Transverse colon (tissue), 4 donors: ENCODE measurements at places on chromosomes 16 and 17. TPM values are rescaled to one million over a fixed set of nuclear protein-coding genes. Genes with fewer than 3 reads are reported as not detected.

The FOXC2 gene
- not detected for total RNA-seq

The MT1F gene
- total RNA-seq, result 54.5 TPM

The TBC1D3G gene
- total RNA-seq, result 5.6 TPM

GRCh38 chr17:51668155-51668962 lies 408.0 kb downstream of the UTP18 start:
- no peak overlapping the region for H3K27ac ChIP-seq
- DNase-seq, result no peak
- H3K36me3 ChIP-seq, result no peaks in the 10 kb centered on the region
- no peaks in the 10 kb centered on the region for H3K27me3 ChIP-seq
- no peaks in the 10 kb centered on the region for H3K4me1 ChIP-seq
- no peak overlapping the region for H3K4me3 ChIP-seq

DNA sequence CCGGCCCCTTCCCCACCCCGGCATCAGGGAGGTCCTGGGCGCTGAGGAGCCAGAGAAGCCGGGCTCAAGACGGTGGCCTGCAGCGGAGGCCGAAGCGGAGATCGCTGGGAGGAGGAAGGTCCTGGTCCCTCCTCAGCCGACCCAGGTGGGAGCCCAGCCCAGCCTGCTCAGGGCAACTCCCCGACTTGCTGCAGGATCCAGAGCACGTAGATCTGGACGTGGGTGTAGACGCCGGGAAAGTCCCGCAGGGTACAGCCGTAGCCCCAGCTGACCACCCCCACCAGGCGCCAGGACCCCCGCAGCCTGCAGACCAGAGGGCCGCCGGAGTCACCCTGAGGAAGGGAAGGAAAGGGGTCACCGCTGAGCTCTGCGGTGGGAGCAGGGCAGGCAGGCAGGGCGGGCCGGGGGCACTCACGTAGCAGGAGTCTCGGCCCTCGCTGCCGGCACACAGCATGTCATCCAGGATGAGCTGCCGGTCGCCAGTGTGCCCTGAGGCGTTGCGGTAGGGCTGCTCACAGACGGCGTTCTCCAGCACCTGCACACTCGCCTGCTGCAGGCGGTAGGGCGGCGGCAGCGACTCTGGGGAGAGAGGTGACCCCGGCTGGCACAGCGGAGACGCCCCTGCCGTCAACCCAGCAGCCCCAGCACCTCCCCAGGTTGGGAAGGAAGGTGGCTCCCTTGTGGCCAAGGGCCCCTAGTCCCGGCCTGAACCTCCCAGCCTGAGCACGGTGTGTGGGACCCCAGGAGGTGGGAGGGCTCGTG lies 5.4 kb downstream of the TPSD1 start:
- H3K4me1 ChIP-seq, result peaks cover 4% of the 10 kb centered on the region
- peaks cover 54% of the 10 kb centered on the region for H3K27me3 ChIP-seq
- H3K4me3 ChIP-seq, result no peak overlapping the region
- no peak overlapping the region for H3K27ac ChIP-seq
- no peaks in the 10 kb centered on the region for H3K36me3 ChIP-seq
- DNase-seq, result no peak

DNA sequence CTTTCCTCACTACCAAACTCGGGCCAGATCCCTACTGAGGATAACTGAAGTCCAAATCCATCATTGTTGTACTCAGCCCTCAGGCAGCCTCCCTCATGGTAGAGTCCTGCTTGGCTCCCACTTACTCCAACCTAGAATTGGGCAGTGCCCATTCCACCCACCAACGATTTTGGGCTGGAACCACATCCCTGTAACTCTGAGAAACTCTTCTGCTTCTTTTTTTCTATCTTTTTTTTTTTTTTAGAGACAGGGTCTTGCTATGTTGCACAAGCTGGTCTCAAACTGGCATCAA lies 1.2 kb downstream of the PRR14 start:
- H3K4me1 ChIP-seq, result peaks cover 32% of the 10 kb centered on the region
- H3K27ac ChIP-seq, result peak overlapping the region; percentile 97
- no peaks in the 10 kb centered on the region for H3K27me3 ChIP-seq
- peaks cover 16% of the 10 kb centered on the region for H3K36me3 ChIP-seq
- H3K4me3 ChIP-seq, result peak overlapping the region; percentile 86
- no peak for DNase-seq

DNA sequence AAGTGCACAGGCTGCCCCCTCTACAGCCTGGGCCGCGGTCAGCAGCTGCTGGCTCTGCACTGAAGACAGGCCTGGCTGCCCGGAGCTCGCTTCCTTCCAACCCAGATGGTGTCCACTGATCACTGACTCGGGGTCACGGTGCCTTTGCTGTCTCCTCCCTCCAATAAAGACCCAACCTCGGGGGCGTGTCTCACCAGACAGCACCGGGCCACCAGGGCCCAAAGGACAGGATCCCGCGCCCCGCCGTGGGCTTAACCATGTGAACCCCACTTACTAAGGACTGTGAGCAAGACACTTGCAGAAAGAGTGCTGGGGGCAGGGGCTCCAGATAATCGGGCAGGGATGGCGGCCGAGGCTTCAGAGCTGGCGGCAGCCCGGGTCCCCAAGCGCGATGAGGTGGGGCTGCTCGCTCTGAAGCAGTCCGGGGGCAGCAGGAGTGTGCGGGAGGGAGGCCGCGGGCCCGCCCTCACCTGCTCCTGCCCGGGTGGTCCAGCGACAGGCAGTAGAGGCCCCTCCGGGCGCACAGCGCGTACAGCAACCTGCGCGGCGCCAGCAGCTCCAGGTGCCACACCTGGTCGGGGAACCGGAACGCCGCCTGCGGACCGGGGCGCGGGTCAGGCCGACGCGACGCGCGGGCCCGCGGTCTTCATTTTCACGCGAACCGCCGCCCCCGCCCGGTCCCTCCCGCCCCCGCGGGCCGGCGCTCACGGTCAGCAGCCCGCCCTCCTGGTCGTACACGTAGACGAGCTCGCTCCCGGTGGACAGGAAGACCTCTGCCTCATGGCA lies 502 bp downstream of the FAAP100 start:
- no peaks in the 10 kb centered on the region for H3K36me3 ChIP-seq
- DNase-seq, result peak; percentile 54

DNA sequence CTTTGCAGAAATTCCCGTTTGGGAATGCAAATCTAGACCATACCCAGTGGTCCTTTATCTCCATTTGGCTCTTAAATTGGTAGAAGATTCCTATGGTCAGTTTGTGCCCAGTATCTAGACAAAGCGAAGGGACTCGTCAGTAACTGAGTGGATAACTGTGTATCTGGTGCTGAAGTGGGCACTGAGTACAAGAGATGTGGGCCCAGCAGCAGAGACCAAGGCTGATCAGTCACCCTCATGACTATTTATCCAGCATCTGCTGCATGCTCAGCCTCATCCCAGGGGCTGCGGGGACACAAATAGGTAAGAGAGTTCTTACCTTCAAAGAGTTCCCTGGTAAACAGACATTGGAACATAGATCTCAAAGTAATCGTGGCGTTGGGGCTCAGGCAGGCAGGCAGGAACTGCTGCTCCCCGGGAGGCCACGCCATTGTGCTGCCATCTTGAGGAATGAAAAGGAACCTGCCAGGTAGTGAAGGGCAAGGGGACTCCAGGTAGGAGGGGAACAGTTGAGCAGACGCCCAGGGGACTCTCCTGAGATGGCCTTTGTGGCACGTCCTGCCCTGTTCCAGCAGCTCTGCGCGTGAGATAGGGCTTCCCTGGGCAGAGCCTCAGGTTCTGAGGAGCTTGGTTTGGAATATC lies 10.3 kb downstream of the NT5M start:
- H3K36me3 ChIP-seq, result no peaks in the 10 kb centered on the region
- H3K4me1 ChIP-seq, result no peaks in the 10 kb centered on the region
- peak; percentile 70 for DNase-seq
- no peak overlapping the region for H3K4me3 ChIP-seq
